K562 (cell line): ENCODE measurements at places on chromosomes 13 and 19. TPM values are rescaled to one million over a fixed set of nuclear protein-coding genes. Genes with fewer than 3 reads are reported as not detected.
A peak's percentile ranks its signal among the peaks of the same experiment; 100 is the strongest.

CSNK1G2 gene
- total RNA-seq, result 91.3 and 95.8 TPM in 2 replicates

PNMA8A gene
- total RNA-seq, result 14.9 and 16.3 TPM in 2 replicates

DNA sequence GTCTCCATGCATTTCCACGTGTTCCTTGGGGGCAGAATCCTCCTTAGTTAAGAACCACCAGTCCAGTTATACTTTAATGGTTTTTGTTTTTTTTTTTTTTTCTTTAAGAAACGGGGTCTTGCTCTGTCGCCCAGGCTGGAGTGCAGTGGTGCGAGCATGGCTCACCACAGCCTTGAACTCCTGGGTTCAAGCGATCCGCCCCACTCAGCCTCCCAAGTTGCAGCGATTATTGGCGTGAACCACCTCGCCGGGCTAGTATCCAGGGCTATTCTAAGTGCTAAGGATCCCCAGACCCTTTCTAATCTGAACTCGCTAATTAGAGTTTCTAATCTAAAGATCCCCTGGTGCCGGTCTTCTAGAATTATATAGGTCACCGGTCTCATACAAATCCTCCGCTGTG lies 9.6 kb downstream of the ABHD8 start:
- H3K4me3 ChIP-seq, result peak overlapping the region; percentile 62
- no peak for DNase-seq
- peak overlapping the region; percentile 42 for H3K27ac ChIP-seq
- peaks cover 15% of the 10 kb centered on the region; the same call in 2 of the 3 replicates for H3K36me3 ChIP-seq

GRCh38 chr13:24458736-24459135 lies 53.8 kb downstream of the PARP4 start:
- no peak overlapping the region for H3K27ac ChIP-seq
- H3K4me3 ChIP-seq, result no peak overlapping the region
- no peaks in the 10 kb centered on the region for H3K4me1 ChIP-seq
- peaks cover 27% of the 10 kb centered on the region; the same call in 1 of the 3 replicates for H3K36me3 ChIP-seq
- H3K27me3 ChIP-seq, result no peaks in the 10 kb centered on the region
- DNase-seq, result no peak

DNA sequence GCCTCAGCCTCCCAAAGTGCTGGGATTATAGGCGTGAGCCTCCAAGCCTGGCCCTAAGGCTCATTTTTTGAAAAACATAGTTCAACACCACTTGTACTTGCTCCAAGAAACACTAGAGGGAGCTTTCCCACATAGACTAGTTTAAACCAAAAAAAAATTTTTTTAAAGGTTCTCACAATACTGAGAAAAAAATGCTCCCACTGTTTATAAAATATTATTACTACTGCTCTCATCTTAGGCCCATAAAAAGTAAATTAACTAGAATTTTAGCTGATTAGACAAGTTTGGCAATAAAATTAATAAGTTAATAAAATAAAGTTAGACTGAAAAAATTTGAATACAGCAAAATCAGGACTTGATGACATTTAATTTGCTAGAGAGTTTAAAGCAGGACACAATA lies 109.5 kb downstream of the TBC1D4 start:
- peak overlapping the region; percentile 41; the same call in 2 of the 3 replicates for H3K27ac ChIP-seq
- no peaks in the 10 kb centered on the region; the same call in 1 of the 2 replicates for H3K4me1 ChIP-seq
- H3K27me3 ChIP-seq, result no peaks in the 10 kb centered on the region
- no peak overlapping the region for H3K4me3 ChIP-seq
- peak; percentile 38 for DNase-seq
- H3K36me3 ChIP-seq, result no peaks in the 10 kb centered on the region

CEACAM16 gene
- not detected in 2 replicates for total RNA-seq

GRCh38 chr13:43306372-43306771 lies 283.0 kb downstream of the DNAJC15 start:
- no peaks in the 10 kb centered on the region for H3K36me3 ChIP-seq
- H3K27ac ChIP-seq, result no peak overlapping the region
- no peaks in the 10 kb centered on the region for H3K27me3 ChIP-seq
- no peak overlapping the region for H3K4me3 ChIP-seq
- DNase-seq, result no peak

DNA sequence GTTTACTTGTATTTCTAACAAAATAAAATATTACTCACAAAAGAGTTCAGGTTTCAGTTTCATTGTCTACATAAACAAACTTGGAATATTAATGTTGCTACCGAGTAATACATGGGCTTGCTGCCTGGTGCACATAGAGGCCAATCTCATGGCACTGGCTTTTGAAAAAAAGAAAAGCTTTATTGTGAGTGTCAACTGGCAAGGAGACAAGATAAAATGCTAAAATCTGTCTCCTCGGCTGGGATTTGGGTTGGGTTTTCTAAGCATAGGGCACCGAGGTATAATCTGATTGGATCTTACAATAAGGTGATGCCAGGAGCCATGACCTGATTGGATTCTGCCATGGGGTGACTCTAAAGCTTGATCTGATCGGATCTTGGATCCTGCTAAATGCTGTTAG lies 1519.9 kb upstream of the MIR17HG start:
- H3K27me3 ChIP-seq, result no peaks in the 10 kb centered on the region
- no peaks in the 10 kb centered on the region for H3K4me1 ChIP-seq
- H3K27ac ChIP-seq, result no peak overlapping the region
- no peak overlapping the region for H3K4me3 ChIP-seq
- no peak for DNase-seq

DNA sequence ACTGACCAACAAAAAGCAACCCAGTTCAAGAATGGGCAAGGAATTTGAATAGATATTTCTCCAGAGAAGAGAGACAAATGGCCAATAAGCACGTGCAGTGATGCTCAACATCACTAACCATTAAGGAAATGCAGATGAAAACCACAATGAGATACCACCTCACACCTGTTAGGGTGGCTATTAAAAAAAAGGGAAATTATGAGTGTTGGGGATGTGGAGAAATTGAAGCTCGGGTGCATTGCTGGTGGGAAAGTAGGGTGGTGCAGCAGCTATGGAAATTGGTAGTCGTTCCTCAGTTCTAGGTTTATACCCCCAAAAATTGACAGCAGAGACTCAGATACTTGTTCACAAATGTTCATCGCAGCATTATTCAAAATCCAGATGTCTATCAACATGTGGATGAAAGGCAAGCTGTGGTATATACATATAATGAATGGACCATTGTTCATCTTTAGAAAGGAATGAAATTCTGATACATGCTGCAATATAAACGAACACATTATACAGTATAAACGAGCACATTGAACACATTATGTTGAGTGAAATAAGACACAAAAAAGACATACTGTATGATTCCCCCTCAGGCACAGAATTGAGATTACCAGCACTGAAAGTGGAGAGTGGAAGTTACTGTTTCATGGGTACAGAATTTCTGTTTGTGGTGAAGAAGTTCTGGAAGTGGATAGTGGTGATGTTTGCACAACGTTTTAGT lies 927 bp downstream of the CHAMP1 start:
- H3K4me1 ChIP-seq, result peaks cover 21% of the 10 kb centered on the region
- H3K4me3 ChIP-seq, result peak overlapping the region; percentile 75
- DNase-seq, result no peak
- H3K27ac ChIP-seq, result peak overlapping the region; percentile 77
- H3K27me3 ChIP-seq, result no peaks in the 10 kb centered on the region

- no peaks in the 10 kb centered on the region for H3K36me3 ChIP-seq
- no peak for DNase-seq
- H3K27me3 ChIP-seq, result no peaks in the 10 kb centered on the region
- H3K27ac ChIP-seq, result 0 out of 3 replicates have a peak overlapping the region, but pooled peaks have one; percentile 17
- peaks cover 56% of the 10 kb centered on the region for H3K4me1 ChIP-seq
Observed at GRCh38 chr19:4635754-4636116, 3.6 kb upstream of the TNFAIP8L1 start.

GRCh38 chr13:26695360-26695705 lies 65.3 kb downstream of the GPR12 start:
- DNase-seq, result no peak
- H3K27me3 ChIP-seq, result no peaks in the 10 kb centered on the region
- H3K36me3 ChIP-seq, result no peaks in the 10 kb centered on the region
- H3K27ac ChIP-seq, result no peak overlapping the region
- H3K4me3 ChIP-seq, result no peak overlapping the region

DNA sequence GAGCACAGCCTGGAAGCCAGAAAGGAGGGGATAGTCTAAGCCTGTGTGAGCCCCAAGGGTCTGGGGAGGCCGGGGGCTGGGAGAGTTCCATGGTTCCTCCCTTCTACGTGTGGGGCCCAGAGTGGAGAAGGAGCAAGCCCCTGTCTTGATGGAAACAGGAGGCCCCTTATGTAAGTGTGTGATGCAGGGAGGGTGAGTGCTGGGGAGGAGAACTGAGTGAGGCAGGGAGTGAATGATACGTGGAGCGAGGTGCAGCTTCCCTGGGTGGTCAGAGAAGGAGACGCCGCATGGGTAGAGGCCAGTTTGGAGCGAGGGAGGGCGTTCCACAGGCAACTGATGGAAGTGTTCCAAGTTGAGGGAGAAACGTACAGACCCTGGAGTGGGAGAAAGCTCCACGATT lies 16.0 kb downstream of the MAG start:
- H3K4me1 ChIP-seq, result peaks cover 67% of the 10 kb centered on the region
- H3K27ac ChIP-seq, result peak overlapping the region; percentile 90
- no peaks in the 10 kb centered on the region for H3K27me3 ChIP-seq
- no peak for DNase-seq
- no peak overlapping the region for H3K4me3 ChIP-seq
- H3K36me3 ChIP-seq, result no peaks in the 10 kb centered on the region

- peaks cover 17% of the 10 kb centered on the region for H3K4me1 ChIP-seq
- H3K36me3 ChIP-seq, result peaks cover 19% of the 10 kb centered on the region; the same call in 2 of the 3 replicates
- no peak overlapping the region for H3K4me3 ChIP-seq
Observed at GRCh38 chr19:13782537-13782936, 8.3 kb downstream of the C19orf53 start.

PLEKHF1 gene
- 12.7 and 15.1 TPM in 2 replicates for total RNA-seq

GRCh38 chr19:7337380-7338194 lies 11.2 kb upstream of the ARHGEF18 start:
- H3K4me3 ChIP-seq, result no peak overlapping the region
- no peaks in the 10 kb centered on the region for H3K4me1 ChIP-seq
- no peak overlapping the region for H3K27ac ChIP-seq

PRKCG gene
- 0.09 TPM in 1 of 2 replicates, not detected in the other for total RNA-seq

C19orf18 gene
- not detected in 2 replicates for total RNA-seq

ALG11 gene
- total RNA-seq, result 19.2 and 19.6 TPM in 2 replicates

ZNF256 gene
- total RNA-seq, result 0.20 and 0.42 TPM in 2 replicates

METTL21C gene
- not detected in 2 replicates for total RNA-seq

GRCh38 chr13:44748439-44748838 lies 172.3 kb upstream of the TSC22D1 start:
- H3K27me3 ChIP-seq, result no peaks in the 10 kb centered on the region; the same call in none of the 2 replicates
- H3K36me3 ChIP-seq, result no peaks in the 10 kb centered on the region
- H3K4me3 ChIP-seq, result no peak overlapping the region
- H3K27ac ChIP-seq, result no peak overlapping the region

OR7G2 gene
- not detected in 2 replicates for total RNA-seq

DNA sequence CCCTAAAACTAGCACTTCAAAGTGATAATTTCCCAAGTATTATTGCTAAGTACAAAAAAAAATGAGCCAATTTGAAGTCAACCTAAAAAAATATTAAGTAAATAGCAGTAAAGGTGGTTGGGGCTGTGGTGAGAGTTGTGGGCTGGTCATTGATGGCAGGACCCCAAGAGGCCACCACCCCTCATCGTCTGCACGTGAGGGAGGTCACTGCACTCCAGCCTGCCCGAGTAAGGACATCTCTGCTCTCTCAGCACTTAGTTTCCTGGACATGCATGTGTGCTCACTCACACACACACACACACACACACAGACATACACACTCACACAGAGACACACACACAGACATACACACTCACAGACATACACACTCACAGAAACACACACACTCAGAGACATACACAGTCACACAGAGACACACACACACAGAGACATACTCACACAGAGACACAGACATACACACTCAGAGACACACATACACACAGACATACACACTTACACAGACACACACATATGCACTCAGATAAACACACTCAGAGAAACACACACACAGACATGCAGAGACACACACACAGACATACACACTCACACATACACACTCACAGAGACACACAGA lies 127.2 kb upstream of the SOX1 start:
- no peak overlapping the region for H3K27ac ChIP-seq
- no peak overlapping the region for H3K4me3 ChIP-seq
- no peak for DNase-seq
- no peaks in the 10 kb centered on the region for H3K36me3 ChIP-seq
- H3K4me1 ChIP-seq, result no peaks in the 10 kb centered on the region

DNA sequence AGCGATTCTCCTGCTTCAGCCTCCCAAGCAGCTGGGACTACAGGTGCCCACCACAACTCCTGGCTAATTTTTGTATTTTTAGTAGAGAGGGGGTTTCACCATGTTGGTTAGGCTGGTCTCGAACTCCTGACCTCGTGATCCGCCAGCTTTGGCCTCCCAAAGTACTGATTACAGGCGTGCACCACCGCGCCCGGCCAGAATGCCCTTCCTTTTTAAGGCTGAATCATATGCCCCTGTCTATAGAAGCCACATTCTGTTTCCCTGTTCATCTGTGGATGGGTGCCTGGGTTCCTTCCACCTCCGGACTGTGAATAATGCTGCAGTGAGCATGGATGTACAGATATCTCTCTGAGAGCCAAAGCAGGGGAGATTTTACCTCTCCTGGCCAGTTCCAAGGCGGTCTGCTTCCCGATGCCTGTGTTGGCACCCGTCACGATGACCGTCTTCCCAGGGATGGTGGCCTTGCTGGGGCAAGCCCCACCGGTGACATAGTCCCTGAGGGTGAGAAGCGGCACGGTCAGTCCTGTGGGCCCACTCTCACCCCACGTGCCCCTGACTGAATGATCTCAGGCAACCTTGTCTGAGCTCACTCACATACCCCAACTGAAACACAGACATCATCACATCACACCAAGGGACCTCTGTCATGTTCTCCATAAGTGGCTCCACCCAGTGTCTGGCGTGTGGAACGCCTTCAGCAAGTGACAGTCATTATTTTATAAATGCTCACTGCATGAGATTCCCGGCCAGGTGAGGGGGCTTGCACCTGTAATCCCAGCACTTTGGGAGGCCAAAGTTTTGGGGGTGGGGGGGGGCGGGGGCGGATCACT lies 4.0 kb downstream of the RDH13 start:
- no peaks in the 10 kb centered on the region for H3K27me3 ChIP-seq
- no peak overlapping the region for H3K4me3 ChIP-seq
- peak; percentile 33 for DNase-seq
- peaks cover 71% of the 10 kb centered on the region for H3K36me3 ChIP-seq
- no peak overlapping the region; the same call in 2 of the 3 replicates for H3K27ac ChIP-seq

GRCh38 chr13:83449668-83450395 lies 432.4 kb downstream of the SLITRK1 start:
- H3K4me3 ChIP-seq, result no peak overlapping the region
- H3K4me1 ChIP-seq, result no peaks in the 10 kb centered on the region
- no peaks in the 10 kb centered on the region for H3K27me3 ChIP-seq
- no peak overlapping the region for H3K27ac ChIP-seq
- H3K36me3 ChIP-seq, result no peaks in the 10 kb centered on the region
- no peak for DNase-seq
